ENCODE measurements at places on chromosomes 1 and 21. TPM values are rescaled to one million over a fixed set of nuclear protein-coding genes. Genes with fewer than 3 reads are reported as not detected.

ZNF670 gene
- 2.6 TPM for polyA plus RNA-seq

CCNL2 gene
- polyA plus RNA-seq: 174 TPM

CD52 gene
- 2.2 TPM for polyA plus RNA-seq

HSD3B1 gene
- not detected for polyA plus RNA-seq

PKN2 gene
- 33.9 TPM for polyA plus RNA-seq

PPP1R8 gene
- 30.9 TPM for polyA plus RNA-seq

FAM43B gene
- 0.72 TPM for polyA plus RNA-seq

FCMR gene
- 1.5 TPM for polyA plus RNA-seq

CASQ2 gene
- 825 TPM for polyA plus RNA-seq

MTARC2 gene
- 17.4 TPM for polyA plus RNA-seq

APP gene
- 242 TPM for polyA plus RNA-seq

UTP11 gene
- 85.8 TPM for polyA plus RNA-seq

CIART gene
- polyA plus RNA-seq: 2.3 TPM

TSPEAR gene
- polyA plus RNA-seq: 0.14 TPM

GUCA2A gene
- not detected for polyA plus RNA-seq

VHLL gene
- polyA plus RNA-seq: not detected

LIPI gene
- 0.12 TPM for polyA plus RNA-seq

APCS gene
- not detected for polyA plus RNA-seq

OR6N1 gene
- not detected for polyA plus RNA-seq

PTPRC gene
- polyA plus RNA-seq: 6.9 TPM

PBX1 gene
- 55.4 TPM for polyA plus RNA-seq

RIMKLA gene
- polyA plus RNA-seq: 1.1 TPM

PAFAH2 gene
- 87.9 TPM for polyA plus RNA-seq

ADGRL4 gene
- 19.2 TPM for polyA plus RNA-seq

CLDN17 gene
- not detected for polyA plus RNA-seq

PKLR gene
- polyA plus RNA-seq: 0.37 TPM

ALG14 gene
- polyA plus RNA-seq: 5.5 TPM

PDPN gene
- polyA plus RNA-seq: 29.8 TPM

NEK2 gene
- polyA plus RNA-seq: 4.9 TPM

CCDC181 gene
- polyA plus RNA-seq: 1.1 TPM

SYT14 gene
- polyA plus RNA-seq: 1.7 TPM

INSRR gene
- polyA plus RNA-seq: 0.93 TPM

SDHC gene
- polyA plus RNA-seq: 113 TPM

ARMH1 gene
- 2.2 TPM for polyA plus RNA-seq

NR1I3 gene
- polyA plus RNA-seq: 1.1 TPM

ADAMTSL4 gene
- polyA plus RNA-seq: 65.4 TPM

S100A11 gene
- 168 TPM for polyA plus RNA-seq

ESPN gene
- 1.5 TPM for polyA plus RNA-seq

CLCA1 gene
- not detected for polyA plus RNA-seq

GJA9 gene
- polyA plus RNA-seq: 0.34 TPM

IGSF21 gene
- 0.48 TPM for polyA plus RNA-seq

REN gene
- polyA plus RNA-seq: not detected

FDPS gene
- polyA plus RNA-seq: 106 TPM

PRR9 gene
- not detected for polyA plus RNA-seq

PARS2 gene
- polyA plus RNA-seq: 4.5 TPM

ZBTB7B gene
- polyA plus RNA-seq: 11.3 TPM

TNFRSF4 gene
- polyA plus RNA-seq: 3.2 TPM

LRRN2 gene
- polyA plus RNA-seq: 6.4 TPM

EXO5 gene
- polyA plus RNA-seq: 7.2 TPM

ANGPTL7 gene
- 0.54 TPM for polyA plus RNA-seq

TFF2 gene
- polyA plus RNA-seq: not detected

CR1L gene
- not detected for polyA plus RNA-seq

S100A7A gene
- not detected for polyA plus RNA-seq

DYNLT4 gene
- polyA plus RNA-seq: not detected

GJC2 gene
- polyA plus RNA-seq: 1.2 TPM

TRIM62 gene
- 7.5 TPM for polyA plus RNA-seq

SLC22A15 gene
- 0.90 TPM for polyA plus RNA-seq

SPRR2A gene
- polyA plus RNA-seq: not detected

PSMB2 gene
- 57.6 TPM for polyA plus RNA-seq

MTR gene
- 17.5 TPM for polyA plus RNA-seq
